ENCODE measurements at places on chromosomes 7 and 10. TPM values are rescaled to one million over a fixed set of nuclear protein-coding genes. Genes with fewer than 3 reads are reported as not detected.

Gene SUN3
- total RNA-seq, result not detected

Gene ATOH7
- total RNA-seq, result 0.48 TPM

Gene TAF6
- total RNA-seq, result 97.1 TPM

Gene JCAD
- 9.8 TPM for total RNA-seq

Gene CTAGE8
- 0.26 TPM for total RNA-seq

Gene AGR2
- not detected for total RNA-seq

Gene VAX1
- total RNA-seq, result not detected

Gene CRYGN
- not detected for total RNA-seq

Gene TRPV6
- total RNA-seq, result not detected

Gene VSTM4
- total RNA-seq, result 6.6 TPM

Gene ABCB4
- 2.5 TPM for total RNA-seq

Gene CAMK2B
- total RNA-seq, result not detected

Gene LIPK
- not detected for total RNA-seq

Gene NUP205
- total RNA-seq, result 51.5 TPM

Gene ZPBP
- not detected for total RNA-seq

Gene FGFBP3
- total RNA-seq, result 2.2 TPM
